Kidney glomerular epithelial cell (primary cell): ENCODE measurements at places on chromosomes 6 and 20.

GRCh38 chr6:4732691-4733315 is 43.4 kb upstream of the CDYL start:
- peak; percentile 88 for DNase-seq

DNA sequence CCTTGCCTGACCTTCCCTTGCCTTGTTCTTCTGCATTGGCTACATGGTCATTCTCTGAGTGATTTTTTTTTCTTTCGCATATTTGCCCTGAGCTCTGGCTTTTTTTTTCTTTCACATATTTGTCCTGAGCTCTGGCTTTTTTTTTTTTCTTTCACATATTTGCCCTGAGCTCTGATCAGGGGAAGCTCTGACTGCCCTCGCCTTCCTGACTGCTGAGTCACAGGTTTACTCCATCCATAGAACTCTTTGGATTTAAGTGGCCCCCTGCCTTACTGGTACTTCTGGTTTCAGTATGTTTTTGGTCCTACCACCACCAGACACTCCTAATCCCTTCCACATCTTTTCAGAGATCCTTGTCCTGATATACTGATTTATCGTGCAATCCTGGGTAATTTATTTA is 201.1 kb downstream of the OGFRL1 start:
- peak; percentile 83 for DNase-seq

GRCh38 chr6:35919827-35920751 is 809 bp downstream of the SRPK1 start:
- DNase-seq: peak; percentile 62

DNA sequence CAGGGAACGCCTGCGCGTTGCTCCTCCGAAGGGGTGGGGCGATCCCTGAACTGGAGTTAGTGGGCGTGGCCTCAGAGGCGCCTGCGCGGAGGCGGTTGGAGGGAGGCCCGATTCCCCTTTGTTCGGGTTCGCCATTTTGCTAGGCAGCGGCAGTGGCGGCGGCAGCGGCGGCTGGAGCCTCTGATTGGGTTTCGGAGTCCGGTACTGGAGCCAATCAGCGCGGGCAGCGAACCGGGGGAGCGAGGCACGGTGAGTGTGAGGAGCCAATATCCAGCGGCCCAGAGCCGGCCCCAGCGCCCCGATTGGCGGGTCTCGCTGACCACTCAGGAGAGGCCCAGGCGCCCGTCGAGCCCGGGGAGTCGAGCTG is at the start of gene NFYA:
Gene NFYA (plus strand): TSS at position 139 of the 367 bp plus-strand sequence. CDS start 6,116 bp downstream, outside the sequence.
- DNase-seq: peak; percentile 100

GRCh38 chr6:77786935-77787629 is 134.2 kb downstream of the MEI4 start:
- no peak for DNase-seq
